Astrocyte of the cerebellum (primary cell): ENCODE measurements at places on chromosomes 5 and 9.

- no peak for DNase-seq
Observed at GRCh38 chr5:80070338-80071056, 35.3 kb downstream of the THBS4 start.

GRCh38 chr9:19387317-19387716 lies 7.3 kb upstream of the RPS6 start:
- no peak for DNase-seq

DNA sequence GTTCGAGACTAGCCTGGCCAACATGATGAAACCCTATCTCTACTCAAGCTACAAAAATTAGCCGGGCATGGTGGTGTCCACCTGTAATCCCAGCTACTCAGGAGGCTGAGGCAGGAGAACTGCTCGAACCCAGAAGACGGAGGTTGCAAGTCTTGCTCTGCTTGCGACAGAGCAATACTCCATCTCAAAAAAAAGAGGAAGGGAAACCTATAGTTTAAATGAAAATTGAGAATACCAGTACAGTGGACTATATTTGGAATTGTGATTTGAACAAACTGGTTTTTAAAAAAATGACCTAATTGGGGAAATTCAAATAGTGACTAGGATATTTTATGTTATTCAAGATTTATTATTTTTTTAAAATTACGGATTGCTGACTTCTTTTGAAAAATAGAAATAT lies 33.2 kb downstream of the DIAPH1 start:
- no peak for DNase-seq

DNA sequence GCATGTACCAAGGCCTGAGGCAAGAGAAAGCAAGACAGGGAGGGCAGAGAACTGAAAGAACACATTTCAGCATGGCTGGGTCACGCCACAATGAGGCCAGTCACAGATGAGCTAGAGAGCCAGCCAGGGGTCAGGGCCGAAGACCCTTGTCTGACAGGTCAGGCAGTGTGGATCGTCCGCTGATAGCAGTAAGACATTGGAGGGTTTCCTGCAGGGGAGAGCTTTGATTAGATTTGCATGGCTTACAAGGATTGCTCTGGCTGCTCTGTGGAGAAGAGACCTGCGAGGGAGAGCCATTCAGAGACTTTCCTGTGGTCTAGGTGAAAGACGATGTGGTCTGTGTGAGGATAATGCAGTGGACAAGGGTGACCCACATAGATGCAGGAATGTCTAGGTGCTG lies 93.1 kb downstream of the RALGPS1 start:
- no peak for DNase-seq

DNA sequence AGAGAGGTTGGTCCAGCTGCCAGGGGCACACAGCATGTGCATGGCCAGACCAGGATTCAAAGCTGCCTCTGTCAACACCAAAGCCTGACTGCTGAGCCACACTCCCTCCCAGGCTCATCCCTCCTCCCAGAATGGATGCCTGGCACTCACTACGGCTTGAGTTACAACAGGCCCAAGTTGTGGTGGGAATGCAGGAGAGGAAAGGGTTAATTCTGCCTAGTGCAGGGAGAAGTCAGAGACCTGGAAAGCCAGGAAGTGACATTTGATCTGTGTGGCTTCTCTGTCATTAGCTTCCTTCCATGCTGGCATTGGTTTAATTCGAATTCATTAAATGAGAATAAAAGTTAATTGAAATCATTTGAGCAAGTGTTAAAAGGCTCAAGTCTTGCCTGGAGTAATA lies 150.0 kb downstream of the NSG2 start:
- no peak for DNase-seq

DNA sequence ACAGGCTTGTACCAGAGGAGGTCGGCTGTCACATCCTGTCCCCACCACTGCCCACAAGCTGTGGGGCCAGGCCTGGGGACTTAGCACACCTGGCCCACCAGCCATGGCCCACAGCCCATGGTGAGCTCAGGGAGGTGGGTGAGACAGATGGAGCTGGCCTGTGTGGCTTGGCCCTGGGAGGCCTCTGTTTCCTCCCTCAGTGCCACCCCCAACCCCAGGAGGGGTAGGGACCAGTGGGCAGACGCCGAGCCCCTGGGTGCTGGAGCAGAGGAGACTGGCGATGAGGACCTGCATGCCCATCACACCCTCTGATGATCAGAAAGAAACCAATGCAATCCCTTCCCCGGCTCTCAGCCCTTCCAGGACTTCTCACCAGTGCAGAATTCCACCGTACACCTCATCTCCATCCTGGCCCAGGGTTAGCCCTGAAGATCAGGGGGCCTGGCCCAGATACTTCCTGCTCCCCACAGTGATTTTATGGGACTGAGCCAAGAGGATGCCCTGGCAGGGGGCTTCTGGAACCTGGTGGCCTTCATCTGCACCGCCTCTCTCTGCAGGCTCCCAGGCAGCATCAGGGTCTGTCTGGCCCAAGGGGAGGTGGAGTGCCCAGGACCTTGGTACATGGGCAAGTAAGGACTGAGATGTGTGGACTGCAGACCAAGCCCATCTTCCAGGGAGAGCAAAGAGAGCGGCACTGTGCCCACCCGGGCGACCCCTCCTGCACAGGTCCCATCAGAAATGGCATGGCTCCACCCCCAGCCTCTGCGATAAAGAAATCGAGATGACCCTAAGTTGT lies 16.9 kb upstream of the NKD2 start:
- DNase-seq: no peak

DNA sequence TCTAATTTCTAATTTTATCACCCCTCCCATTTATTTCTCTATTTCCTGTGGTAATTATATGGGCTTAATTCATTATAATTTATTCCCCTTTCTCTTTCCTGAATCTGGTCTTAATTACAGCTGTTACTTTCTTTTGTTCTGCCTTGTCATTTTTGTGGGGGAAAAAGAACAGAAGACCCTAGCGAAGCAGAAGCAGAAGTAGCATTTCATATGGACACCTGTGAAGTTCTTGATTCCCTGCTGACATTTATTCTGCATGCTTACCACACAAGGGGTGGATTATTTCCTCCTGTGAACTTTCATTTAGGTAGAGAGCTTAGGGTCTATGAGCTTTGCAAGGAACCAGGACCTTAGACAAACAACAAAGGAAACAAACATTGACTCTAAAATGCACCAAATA lies 33.3 kb downstream of the GAPT start:
- no peak for DNase-seq

- no peak for DNase-seq
Observed at GRCh38 chr5:87900419-87900818, 368.2 kb downstream of the TMEM161B start.

DNA sequence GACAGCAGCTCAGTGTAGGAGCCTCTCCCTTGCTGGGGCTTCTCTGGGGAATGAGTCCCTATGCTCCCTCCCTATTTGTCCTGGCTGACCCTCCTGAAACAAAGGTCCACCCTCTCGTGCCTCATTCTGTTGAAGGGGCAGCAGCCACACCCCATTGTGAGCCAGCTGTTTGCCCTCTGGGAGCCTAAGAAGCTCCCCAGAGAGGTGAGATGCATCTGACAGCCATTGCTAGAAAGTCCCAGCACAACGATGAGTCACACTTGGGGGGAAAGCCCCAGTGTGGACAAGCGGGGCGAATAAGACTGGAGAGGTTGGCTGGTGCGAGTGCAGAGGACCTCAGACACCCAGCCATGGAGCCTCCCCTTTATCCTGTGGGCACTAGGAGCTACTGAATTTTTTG lies 101.4 kb downstream of the PPARGC1B start:
- DNase-seq: no peak

DNA sequence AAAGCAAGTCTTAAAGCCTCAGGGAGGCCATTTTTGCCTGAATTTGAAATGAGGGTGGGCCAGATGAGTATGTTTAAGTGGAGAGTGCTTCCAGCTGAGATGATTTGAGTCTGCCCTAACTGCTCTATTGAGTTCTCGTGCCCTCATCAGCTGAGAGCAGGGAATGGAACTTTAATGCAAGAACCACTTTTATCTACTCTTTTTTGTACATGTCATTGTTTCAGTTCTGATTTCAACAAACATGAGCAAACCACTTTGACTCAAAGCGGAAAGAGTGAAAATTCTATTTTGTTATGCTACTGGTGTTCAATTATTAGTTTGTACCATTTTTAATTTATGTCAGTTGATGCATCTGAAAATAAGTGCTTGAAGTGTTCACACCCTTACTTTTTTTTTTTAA lies 35.8 kb downstream of the DCAF10 start:
- no peak for DNase-seq

DNA sequence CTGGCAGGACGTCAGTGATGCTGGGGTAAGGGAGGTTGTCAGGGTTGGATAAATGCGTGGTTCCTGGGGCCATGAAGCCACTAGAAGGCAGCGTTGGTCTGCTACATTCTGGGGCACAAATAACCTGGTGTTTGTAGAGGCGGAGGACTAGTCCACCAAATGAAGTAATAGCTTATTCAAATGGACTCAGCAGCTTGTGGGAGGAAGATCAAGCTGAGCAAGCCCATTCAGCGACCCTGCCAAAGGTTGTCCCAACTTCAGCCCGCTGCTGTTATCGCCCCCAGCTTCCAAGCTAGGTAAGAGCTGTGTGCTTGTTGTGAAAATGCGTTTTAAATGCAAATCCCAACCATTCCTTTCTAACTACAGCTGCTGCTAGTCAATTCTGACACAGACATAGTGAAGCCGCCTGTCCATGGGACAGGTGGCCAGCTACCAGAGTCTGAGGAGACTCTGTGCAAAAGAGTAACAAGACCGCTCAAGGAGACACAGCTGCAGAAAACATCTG lies 7.6 kb upstream of the FAM240B start:
- peak; percentile 22 for DNase-seq

DNA sequence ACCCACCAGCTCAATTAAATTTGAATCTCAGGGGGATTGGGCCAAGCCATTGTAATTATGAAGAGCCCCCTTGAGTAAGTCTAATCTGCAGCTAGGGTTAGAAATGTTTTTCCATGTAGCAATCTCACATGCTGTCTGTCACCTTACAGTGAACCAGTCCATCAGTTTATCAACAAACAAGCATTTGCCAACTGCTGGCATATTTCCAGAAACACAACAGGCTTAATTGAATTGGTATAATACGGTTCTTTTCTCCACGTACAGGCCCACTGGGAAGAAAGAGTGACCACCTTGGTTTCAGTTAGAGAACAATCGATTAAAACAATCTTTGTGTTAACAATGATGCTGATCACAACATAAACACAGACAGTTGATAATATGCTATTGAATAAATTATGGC lies 67.4 kb downstream of the NSUN2 start:
- DNase-seq: no peak

- no peak for DNase-seq
Observed at GRCh38 chr9:96188571-96188970, 113.4 kb downstream of the HSD17B3 start.

- DNase-seq: no peak
Observed at GRCh38 chr5:100654895-100655294, 119.7 kb downstream of the FAM174A start.

- no peak for DNase-seq
Observed at GRCh38 chr5:95842854-95843544, 20.5 kb upstream of the GLRX start.
